Forelimb muscle (tissue), 1 donor: ENCODE measurements at places on chromosomes 2 and 18.

DNA sequence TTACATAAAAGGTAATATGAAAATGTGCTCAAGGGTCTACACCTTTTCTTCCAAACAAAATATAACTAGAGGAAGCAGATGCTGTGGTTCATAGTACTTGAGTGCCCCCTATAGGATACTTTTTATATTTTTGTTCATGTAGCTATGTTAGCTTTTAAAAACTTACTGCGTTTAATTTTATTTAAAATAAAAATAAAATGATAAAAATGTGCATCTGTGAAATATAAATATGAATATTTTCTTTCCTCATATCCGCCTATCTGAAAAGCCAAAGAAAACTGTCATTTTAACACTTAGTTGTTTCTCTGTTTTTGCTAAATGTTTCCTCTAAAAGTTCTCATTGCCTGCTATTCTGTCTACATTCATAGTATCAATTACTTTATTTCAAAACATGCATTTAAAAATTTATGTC is 9.6 kb upstream of the LRP1B start:
- DNase-seq, result no peak

GRCh38 chr2:203659331-203660049 is 46.9 kb upstream of the CD28 start:
- no peak for DNase-seq

DNA sequence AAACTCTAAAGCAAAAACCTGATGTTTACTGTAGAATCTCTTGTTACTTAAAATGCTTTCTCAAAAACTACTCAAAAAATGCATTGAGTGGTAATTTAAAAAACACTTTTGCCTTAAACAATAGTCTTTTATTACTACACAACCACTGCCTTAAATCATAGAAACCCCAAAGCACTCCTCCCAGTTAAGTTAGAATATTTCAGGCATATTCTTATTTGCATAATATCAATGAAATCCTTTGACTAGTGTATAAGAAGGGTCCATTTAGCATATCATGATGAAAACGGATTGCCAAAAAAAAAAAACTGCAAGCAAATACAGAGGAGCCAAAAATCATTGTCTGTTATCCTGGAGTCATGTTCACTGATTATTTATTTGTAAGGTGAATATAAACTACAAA is 119.2 kb downstream of the PTPRM start:
- no peak for DNase-seq

GRCh38 chr2:144524118-144525009 is 4.4 kb upstream of the ZEB2 start:
- DNase-seq, result no peak
